ENCODE measurements at places on chromosomes 6 and 20.

DNA sequence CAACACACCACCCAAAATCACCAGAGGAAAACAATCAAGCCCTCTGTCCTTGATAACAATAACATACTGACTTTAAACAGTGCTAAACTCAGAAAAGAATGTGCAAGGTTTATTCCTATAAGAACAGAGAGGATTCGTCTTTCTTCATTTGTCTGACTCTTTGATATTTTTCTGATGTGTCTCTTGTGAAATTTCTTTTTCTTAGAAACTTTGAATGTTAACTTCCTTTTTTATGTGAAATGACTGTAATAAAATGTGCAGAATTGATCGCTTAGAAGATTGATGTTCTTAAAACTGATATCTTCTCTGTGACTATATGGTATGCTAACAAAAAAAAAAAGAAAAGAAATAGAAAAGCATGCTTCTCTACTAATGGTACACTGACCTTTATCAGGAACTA lies 947.4 kb upstream of the CITED2 start:
- no peak for DNase-seq

DNA sequence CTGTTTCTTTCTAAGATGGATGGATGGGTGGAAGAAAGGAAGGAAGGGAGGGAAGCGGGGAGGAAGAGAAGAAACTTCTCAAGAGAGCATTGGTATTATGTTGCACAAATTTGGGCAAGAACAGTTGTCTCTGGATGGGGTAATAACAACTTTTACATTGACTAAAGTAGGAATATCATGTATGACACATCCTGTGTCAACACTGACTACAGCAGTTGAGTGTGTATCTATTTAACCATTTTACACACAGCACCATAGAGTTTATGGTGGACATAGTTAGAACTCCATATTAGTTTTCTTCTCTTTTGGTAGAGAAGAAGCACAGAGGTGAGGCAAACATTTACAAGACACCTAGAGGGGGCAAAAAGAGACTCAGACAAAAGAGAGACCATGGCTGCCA lies 44.2 kb upstream of the RNF146 start:
- DNase-seq: no peak

DNA sequence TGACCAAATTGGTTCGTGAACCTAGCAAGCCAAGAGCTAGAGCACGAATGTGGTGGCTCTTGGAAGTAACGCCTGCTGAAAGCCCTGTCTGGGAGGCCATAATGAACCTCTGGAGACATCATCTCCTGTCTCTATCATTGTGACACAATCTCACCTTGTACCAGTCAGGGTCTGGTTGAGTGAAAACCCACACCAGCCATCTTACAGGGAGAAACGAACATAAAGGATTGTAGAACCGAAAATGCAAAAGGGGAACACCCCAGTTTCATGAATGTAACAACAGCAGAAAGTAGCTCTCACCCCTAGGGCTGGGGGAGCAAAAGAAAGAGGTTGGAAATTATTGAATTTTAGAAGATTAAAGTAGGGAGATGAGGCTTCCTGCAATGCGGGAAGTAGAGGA lies 50.9 kb upstream of the TAB2 start:
- no peak for DNase-seq

GRCh38 chr20:53949319-53949839 lies 121.0 kb downstream of the BCAS1 start:
- peak; percentile 89 for DNase-seq

DNA sequence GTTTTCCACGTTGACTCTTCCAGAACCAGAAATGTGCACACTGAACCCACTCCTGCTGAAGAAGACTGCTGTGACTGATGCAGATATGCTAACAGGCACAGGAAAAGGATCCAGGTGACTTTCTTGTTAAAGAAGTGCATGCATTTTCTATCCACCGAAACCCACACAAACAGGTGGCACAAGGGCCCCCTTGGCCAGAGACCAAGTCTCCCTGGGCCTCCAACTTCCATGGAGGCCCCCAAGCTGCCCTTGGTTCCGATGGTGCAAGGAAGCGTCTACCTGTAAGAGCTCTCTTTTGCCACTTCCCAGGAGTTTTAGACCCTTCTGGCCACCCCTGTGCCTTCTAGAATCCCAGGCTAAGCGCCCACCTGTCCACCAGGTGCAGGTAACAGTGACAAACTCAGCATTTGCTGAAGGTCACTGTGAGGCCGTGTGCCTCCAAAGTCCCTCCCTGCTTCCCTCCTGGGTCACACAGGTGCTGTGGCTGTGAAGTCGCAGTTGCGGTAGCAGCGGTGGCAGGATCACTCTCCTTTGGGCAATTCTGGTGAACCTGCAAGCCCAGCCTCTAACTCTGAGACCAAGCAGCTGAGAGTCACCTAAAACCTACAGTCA lies 134.8 kb downstream of the PXDC1 start:
- no peak for DNase-seq

DNA sequence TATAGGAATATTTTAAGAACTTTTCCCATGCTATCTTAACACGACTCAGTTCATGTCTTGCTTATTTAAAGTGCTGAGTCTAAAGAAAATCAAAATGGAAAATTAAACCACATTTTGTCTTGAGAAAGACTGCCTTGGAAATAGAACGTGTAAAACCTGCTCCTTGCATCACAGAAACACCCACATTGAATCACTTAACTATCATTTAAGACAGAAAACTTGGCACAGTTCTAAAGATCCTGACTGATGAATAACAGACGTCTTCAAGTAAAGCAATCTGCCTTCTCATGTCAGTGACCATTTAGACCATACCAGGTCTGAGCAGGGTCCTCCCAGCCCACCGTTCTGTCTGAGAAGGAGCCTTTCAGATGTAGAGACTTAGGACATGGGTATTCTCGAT lies 7.4 kb downstream of the PERP start:
- no peak for DNase-seq

- DNase-seq: peak; percentile 2
Observed at GRCh38 chr6:117280922-117281321, 15.6 kb downstream of the VGLL2 start.
